ENCODE measurements at places on chromosomes 3 and 15.

- no peak for DNase-seq
Observed at GRCh38 chr3:21562243-21562642, 188.8 kb downstream of the ZNF385D start.

- no peak for DNase-seq
Observed at GRCh38 chr3:194828116-194828515, 142.4 kb downstream of the FAM43A start.

GRCh38 chr15:99906311-99906710 is 173.1 kb upstream of the LYSMD4 start:
- no peak for DNase-seq

- no peak for DNase-seq
Observed at GRCh38 chr15:47586653-47587224, 130.6 kb upstream of the SEMA6D start.

- no peak for DNase-seq
Observed at GRCh38 chr3:141294848-141295247, 63.2 kb downstream of the PXYLP1 start.

GRCh38 chr3:123881771-123882170 is 2.4 kb downstream of the MYLK start:
- DNase-seq: no peak

GRCh38 chr3:130854208-130854864 is 39.5 kb upstream of the ATP2C1 start:
- DNase-seq: no peak

DNA sequence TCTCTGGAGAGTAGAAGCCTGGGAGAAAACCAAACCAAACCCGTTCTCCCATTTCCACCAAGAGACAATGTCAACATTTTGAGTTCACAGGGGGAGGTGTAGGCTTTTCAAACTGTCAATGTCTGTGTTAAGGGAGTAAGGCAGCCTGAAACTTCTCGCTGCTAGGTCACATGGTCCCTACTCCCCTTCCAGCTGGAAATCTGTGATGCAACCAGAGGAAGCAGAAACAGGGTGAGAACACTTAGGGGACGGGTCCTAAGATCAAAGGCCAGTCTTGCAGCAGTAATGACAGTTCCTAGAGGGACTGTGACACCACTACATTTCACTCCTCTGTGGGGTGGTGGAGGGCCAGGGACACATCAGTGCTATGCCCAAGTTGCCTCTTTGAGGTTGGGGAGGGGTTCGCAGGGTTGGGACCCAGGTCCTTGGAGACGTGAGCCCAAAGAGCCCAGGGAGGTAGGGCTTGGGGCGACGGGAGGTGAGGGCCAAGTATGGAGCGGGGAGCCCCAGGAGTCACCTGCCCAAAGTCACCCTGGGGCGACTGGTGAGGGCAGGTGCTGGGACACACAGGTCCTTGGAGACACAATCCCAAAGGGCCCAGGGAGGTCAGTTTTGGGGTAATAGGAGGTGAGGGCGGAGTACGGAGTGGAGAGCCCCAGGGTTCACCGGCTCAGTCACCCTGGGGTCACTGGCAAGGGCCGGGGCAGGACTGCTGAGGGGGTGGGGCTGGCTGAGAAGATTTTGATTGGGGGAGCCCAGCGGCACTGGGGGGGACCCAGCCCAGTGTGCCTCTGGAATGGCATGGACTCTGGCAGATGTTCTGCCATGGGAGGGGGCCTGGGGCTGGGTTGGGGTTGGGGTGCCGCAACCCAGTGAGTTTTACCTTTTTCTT is 582 bp downstream of the GOLGA6L2 start:
- no peak for DNase-seq

DNA sequence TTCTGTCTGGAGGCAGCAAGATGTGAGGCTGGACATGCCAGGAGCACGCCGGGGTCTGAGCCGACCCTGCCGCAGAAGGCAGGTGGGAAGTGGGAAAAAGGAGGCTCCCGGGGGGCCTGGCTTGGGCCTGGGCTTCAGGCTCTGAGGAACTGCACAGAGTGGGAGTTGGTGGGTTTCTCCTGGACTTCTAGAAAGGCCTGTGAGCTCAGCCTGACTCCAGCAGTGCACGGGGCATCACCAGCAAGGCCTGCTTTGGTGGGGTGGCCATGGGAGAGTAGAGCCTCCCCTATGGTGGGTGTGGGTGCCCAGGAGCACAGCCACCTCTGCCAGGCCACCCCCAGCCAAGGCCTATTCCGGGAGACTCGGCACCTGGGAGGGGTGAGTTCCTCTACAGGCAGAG is 18.1 kb upstream of the SLC41A3 start:
- DNase-seq: no peak

- no peak for DNase-seq
Observed at GRCh38 chr3:174959556-174960065, 100.5 kb downstream of the NAALADL2 start.

GRCh38 chr3:43503067-43503728 is 118.6 kb downstream of the ANO10 start:
- DNase-seq: no peak

DNA sequence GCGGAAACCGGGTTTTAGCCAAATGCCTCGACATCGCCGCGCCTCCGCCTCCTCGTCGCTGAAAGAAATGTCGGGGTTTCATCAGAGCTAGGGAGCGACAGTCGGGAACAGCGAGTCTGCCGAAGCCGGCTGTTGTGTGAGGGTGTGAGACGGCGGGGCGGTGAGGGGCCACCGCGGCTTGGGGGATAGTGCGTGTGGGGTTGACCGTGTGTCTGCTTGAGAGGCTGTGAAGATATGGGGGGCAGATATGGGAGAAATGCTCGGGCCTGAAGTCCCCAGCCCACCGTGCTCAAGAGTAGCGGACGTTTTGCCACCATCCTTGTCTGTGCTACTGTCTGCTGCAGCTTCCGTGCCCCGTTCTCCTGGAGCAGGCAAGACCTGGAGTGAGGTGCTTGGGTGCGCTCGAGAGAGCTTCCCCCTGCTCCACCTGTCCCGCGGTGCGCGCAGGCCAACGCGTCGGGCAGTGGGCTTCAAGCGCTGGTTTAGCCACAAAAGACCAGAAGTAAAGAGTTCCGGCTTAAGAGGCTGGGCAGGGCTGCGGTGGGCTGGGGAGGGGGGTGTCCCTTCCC is 716 bp upstream of the ISLR2 start:
- no peak for DNase-seq

DNA sequence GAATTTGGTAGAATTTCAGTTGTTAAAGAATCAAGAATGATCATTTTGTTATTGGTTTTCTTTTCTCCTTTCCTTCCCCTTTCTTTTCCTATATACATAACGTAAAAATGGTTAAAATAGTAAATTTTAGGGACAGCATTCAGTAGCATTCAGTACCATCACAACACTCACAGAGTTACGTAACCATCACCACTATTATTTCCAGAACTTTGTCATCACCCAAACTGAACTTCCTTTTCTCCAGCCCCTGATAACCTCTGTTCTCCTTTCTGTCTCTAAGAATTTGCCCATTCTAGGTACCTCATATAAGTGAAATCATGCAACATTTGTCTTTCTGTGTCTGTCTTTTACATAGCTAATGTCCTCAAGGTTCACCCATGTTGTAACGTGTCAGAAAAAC is 165.3 kb downstream of the AKAP13 start:
- no peak for DNase-seq

- no peak for DNase-seq
Observed at GRCh38 chr3:73653877-73654276, 29.1 kb upstream of the PDZRN3 start.

DNA sequence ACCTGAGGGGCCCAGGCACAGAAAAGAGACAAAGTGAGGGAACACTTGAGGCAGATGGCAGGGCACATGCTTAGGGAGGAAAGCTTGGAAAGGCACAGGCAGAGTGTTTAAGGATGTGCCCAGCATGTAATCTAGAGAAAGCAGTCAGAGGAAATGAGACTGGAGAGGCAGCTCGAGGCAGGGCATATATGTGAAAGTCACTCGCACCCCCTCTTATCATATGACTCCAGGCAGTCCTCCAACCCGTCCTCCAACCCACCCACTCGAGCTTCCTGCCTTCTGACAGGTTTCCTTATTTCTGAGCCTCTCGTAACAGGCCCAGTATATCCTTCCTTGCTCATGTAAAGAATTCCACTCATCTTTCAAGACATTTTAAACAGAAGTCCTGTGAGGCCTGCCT is 294.0 kb downstream of the SOX2 start:
- DNase-seq: no peak

DNA sequence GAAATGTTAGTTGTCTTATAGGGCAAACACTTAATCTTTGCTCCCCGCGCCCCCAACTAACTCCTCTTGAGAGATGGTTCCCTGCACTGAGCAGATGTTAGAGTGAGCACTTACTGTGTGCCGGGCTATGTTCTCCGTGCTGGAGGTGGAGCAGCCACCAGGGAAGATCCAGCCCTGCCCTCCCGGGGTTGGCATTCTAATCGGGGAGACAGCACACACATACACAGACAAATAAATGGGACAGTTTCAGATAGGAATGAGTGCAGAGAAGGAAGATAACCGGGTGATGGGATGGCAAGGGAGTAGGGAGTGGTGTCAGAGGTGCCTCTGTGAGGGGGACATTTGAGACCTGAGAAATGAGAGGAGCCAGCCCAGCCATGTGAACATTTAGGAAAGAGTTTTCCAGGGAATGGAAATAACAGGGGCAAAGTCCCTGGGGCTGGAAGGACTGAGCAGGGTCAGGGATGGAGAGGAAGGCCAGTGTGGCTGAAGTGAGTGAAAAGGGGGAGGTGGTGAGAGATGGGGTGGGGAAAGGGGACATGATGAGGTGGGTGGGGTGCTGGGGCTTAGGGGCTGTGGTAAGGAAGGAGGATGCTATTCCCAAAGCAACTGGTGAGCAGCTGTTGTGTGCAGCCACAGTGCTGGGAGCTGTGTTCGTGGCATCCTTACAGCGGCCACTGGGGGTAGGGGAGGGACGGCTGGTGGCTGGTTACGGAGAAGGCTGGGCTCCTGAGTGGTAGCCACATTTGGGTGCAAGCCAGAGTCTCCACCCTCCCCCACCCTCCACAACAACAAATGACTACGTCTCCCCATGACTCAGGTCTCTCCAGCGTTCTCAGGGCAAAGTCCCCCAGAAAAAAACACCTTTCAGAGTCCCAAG is 15.4 kb upstream of the FGD5 start:
- no peak for DNase-seq

GRCh38 chr15:96274087-96274440 is 56.4 kb upstream of the NR2F2 start:
- no peak for DNase-seq

DNA sequence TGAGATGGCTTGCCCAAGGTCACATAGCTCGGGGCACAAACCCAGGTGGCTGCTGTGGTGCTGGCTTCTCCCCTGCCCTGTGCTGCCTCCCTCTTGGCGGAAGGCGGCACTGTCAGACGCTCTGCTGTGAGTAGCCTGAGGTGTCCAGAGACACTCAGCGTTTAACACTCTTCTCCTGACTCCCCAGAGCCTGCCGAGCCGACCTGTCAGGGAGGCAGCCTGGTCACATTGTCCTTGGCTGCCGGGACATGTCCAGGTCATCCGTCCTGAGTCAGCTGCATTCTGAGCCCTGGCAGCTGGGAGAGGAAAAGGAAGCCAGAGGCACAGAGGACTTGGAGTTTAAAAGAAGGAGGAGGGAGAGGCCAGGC is 4.7 kb downstream of the LMAN1L start:
- DNase-seq: no peak

DNA sequence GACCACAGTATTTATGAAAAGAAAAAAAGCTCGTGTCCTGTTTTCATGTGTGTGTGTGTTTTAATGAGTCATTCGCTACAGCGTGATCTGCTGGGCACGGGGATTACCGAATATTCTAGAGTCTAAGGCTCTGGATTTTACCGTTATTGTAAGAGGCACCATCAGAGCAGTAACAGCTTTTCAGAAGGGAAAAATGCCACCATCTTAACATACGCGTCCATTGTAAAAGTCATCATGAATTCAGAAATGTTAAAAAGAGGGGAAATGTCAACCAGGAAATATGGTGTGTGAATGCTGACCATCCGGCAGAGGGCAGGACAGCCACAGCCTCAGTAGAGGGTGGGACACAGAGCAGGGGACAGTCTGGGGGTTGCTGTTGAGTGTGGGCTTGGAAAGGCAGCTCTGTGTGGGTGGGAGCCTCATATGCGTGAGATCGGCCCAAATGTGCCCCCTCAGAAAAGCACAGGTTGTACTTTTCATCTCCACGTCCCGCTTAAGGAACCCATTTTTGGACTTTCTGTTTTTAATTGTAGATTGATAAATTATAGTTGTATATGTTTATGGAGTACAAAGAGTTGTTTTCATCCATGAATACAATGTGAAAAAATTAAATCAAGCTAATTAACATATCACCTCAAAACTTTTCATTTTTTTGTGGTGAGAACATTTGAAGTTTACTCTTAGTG is 69.6 kb downstream of the ASB7 start:
- no peak for DNase-seq

GRCh38 chr3:50390508-50391224 is 31.3 kb upstream of the TMEM115 start:
- DNase-seq: no peak

- no peak for DNase-seq
Observed at GRCh38 chr3:113057117-113057516, 66.3 kb downstream of the GTPBP8 start.

DNA sequence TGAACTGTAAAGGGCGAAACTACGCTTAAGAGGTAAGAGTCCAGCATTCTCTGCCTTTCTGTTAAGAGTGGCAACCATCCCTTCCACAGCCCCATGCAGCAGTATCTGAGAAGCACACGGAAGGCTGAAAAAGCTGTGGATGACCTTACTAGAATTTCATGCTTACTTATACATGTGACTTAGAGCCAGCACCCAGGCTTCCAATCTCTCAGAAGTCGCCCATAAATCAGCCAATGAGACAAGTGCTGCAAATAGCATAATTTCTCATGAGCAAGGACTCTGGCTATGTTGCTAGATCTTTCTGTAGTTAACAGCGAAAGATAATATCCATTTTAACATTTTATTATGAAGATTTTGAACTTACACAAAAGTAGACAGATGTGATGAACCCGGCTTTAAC is 65.3 kb downstream of the IGF2BP2 start:
- DNase-seq: no peak

GRCh38 chr3:108071368-108071767 is 19.5 kb downstream of the CD47 start:
- DNase-seq: no peak

DNA sequence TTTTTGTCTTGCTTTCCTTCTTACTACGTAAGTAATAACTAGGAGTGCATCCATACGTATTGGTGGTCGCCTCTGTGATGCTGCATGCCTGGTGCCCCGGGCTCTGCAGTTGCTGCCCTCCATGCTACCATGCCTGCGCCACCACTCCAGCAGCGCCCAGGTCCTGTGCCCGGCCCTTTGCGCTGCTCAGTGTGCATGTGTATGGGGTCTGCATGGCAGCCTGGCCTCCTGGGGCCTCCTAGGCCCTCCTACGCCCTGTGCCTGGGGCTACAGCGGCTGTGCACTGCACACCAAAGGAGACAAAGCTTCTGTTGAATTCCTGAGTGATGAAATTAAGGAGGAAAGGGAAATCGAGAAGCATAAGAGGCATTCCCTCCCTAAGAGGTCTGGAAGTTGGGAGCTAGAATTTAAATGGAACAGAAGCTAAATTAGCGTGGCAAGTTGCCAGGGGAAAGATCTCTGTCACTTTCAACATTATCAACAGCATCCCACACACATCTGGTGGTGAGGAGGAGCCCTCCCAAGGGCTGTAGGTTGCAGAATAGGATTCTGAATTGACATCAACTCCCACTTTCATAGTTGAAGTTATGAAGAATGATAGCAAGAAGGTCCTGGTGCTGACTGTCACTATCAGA is 275.0 kb upstream of the CHRM5 start:
- DNase-seq: no peak

GRCh38 chr3:171229173-171229572 is 202.7 kb upstream of the SLC2A2 start:
- DNase-seq: no peak

- DNase-seq: no peak
Observed at GRCh38 chr3:69323941-69324340, 61.9 kb downstream of the FRMD4B start.

Data from activated effector memory CD4-positive, alpha-beta T cell treated with anti-CD3 and anti-CD28 coated beads, Interleukin-2, amount 50 U/mL, for 16 hours (primary cell).